ENCODE measurements at places on chromosomes 12 and 14.
A peak's percentile ranks its signal among the peaks of the same experiment; 100 is the strongest.

GRCh38 chr12:109729801-109730200 is 16.2 kb downstream of the FAM222A start:
- no peak for DNase-seq

GRCh38 chr14:39266525-39266870 is 32.8 kb downstream of the MIA2 start:
- DNase-seq = no peak

GRCh38 chr12:71626098-71626497 is 37.5 kb downstream of the ZFC3H1 start:
- no peak for DNase-seq

- no peak for DNase-seq
Measured at GRCh38 chr12:57896115-57896433, 45.3 kb upstream of the ATP23 start.

- DNase-seq = no peak
Measured at GRCh38 chr14:101120641-101121507, 217.4 kb upstream of the RTL1 start.

- DNase-seq = no peak
Measured at GRCh38 chr14:22836301-22837113, at the start of gene MMP14. TSS of gene MMP14 (plus strand) at chr14:22836585. CDS start at chr14:22836818, 233 bp downstream.

DNA sequence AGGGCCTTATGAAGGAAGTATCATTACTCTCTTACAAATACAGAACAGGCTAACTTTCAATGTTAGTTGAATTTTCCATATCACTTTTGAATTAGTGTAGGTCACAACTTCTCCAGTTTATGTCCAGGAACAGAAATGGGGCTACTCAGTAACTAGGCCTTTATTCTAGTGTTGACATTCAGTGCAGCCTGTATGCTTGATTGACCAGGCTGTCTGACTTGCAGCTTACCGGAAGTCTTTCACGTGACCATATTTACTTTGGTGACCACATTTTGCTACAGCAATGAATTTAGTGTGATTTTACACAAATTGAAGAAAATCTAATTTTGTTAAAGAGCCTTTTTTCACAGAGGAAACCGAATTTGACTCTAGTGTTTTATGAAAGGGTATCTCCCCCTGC is 12.4 kb downstream of the MTERF2 start:
- no peak for DNase-seq

GRCh38 chr14:31937730-31938346 is 139.3 kb upstream of the ARHGAP5 start:
- DNase-seq = peak; percentile 64

DNA sequence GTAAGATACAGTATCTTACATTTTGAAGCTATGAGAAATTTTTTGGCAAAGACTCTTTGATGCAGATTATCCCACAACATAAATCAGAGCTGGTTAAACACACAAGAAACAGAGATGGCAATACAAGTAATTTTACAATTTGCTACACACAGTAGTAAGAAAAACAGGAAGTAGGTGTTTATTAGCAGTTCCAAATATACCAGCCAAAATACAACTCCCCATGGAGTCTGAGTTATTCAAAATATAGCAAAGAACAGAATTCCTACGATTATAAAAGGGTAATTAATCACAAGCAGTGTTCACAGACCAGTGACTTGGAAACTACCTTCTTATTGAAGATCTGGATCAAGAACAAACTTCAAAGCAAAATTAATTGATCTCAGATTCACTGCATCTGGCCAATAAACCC is 83.9 kb downstream of the BMP4 start:
- DNase-seq = no peak

GRCh38 chr14:54882521-54882920 is 20.1 kb downstream of the GCH1 start:
- no peak for DNase-seq

DNA sequence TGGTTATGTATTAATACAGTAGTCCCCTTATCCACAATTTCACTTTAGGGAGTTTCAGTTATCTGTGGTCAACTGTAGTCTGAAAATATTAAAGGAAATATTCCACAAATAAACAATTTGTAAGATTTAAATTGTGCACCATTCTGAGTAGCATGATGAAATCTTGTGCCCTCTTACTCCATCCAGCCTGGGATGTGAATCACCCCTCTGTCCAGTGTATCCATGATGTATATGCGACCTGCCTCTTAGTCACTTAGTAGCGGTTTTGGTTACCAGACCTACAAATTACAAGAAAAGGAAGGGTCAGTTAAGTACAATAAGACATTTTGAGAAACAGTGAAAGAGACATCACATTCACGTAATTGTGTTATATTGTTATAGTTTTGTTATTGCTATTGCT is 39.9 kb upstream of the MDGA2 start:
- DNase-seq = no peak

DNA sequence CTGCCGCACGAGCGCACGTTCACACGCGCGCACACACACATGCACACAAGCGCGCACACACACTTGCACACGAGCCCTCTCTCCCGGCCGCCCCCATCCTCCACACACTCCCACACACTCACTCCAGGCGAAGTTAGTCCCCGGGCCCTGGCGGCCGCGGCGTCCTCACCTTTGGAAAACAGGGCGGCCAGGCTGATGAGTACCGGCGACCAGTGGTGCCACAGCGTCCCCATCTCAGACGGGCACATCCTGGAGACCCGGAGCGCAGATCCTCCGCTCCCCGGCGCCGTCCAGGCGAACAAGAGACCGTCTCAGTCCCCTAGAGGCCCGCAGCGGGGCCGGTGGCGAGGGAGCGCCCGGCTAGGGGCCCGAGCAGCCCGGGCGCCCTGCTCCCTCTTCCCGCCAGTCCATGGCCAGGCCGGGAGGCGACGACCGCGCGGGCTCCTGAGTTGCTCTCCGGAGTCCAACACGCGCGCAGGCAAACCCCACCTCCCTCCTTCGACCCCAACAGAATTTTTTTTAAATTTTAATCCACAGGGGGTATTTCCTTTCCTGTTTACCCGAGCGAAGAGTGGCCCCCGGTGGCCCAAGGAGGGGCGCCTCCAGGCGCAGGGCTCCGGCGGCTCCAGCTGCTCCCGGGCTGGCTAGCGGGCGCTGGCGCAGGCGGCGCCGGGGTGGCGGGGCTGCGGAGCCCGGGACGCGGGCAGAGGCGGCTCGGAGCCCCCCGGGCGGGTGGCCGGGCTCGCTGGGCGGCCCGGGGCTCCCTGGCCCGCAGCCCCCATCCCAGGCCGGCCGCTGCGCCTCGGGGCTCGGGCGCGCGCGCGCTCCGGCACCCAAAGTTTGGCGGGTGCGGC is 506 bp downstream of the TMEM132D start:
- no peak for DNase-seq

DNA sequence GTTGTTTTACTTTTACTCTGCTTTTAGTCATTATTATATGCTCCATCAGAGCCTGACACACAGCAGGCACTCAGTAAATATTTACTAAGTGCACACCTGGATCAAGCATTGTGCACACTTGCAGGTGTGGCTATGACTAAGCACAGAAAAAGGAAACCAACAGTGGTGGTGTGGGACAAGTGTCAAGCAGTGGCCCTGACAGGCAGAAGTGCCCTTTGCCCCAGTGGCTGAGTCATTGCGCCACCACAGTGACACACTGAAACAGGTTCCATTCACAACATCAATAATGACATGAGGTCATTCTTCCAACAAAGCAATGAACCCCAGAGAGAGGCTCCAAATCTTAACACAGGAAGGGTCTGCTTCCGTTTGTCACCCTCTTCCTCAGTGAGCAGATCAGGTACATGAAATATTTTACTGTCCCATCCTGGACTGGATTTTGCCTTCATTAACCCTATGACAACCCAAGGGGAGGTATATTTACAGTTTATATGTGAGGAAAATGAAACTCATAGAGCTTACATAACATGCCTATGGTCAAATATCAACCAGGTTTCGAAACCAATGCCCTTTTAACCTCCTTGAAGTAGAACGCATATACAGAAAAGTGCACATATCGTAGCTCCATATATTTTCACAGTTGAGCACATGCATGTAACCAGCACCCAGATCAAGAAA is 82.6 kb upstream of the GTF2A1 start:
- DNase-seq = peak; percentile 6

DNA sequence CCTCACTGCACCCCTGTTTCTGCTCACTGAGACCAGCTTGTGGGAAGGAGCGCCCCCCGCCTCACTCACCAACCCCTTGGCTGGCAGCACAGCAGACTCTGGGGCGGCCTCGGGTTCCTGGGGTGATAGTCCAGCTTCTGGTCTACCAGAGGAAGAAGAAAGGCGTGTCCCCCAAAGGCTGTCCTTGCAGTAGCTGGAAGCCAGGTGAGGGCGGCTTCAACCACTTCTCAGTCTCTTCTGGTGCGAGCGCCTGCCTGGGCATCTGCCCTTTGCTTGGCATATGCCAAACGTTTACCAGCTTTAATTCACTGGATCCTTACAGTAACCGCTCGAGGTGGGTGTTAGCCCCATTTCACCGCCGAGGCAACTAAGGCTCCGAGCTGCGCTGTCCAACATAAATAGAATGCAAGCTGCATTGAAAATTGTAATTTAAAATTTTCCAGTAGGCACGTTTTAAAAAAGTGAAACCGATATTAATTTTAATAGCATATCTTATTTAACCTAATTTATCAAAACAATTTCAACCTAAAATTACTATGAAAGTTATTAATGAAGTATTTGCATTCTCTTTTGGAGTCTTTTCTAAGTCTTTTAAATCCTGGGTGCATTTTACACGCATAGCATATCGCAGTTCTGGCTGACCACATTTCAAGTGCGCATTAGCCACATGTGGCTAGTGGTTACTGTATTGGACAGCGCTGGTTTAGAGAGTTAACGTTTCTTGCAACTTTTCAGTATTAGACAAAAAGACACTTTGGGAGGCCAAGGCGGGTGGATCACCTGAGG is 872 bp downstream of the FAM177A1 start:
- DNase-seq = peak; percentile 46

GRCh38 chr12:11166300-11166699 is 4.7 kb upstream of the SMIM10L1 start:
- DNase-seq = no peak

GRCh38 chr12:21940549-21941505 is at the start of gene ABCC9:
TSS of gene ABCC9 (minus strand) at chr12:21941426. CDS start at chr12:21936674, 4,752 bp downstream.
- DNase-seq = no peak

DNA sequence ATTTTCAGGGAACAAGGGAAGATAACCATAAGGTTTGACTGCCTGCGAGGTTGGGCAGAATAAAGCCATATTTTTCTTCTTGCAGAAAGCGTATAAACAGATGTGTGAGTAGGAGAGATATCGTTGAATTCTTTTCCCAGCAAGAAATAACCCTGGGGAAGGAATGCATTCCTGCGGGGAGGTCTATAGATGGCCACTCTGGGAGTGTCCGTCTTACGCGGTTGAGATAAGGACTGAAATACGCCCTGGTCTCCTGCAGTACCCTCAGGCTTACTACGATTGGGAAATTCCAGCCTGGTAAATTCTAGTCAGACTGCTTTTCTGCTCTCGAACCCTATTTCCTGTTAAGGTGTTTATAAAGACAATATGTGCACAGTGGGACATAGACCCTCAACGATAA is 225.0 kb downstream of the LRIG3 start:
- no peak for DNase-seq

GRCh38 chr14:104908303-104908702 is 16.4 kb upstream of the PLD4 start:
- DNase-seq = no peak

DNA sequence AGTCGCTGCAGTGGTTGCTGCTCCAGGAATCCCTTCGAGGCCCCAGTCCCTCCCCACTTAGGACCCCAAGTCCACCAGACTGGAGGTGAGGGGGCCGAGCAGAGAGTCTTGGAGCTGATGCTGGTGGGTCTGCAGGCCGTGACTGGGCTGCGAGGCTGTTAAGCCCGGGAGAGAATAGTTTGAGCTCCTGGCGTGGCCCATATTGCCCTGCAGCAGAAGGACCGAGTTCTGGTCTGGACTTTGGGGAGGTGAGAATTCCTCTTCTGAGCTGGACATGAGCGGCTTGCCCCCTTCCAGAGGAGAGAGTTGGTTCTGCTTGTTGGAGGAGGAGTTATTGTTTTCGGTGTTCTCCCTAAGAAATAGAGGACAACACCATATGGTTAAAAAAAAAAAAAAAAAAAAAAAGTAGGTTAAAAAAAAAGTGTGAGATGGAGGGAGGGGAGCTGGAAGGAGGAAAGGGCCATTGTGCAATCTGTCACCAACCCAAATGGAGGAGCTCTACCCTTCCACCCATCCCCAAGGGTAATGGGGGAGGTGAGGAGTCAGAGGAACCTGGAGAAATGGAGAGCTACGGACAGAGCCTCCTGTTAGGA is 3.0 kb downstream of the SIX1 start:
- DNase-seq = no peak

GRCh38 chr12:69338936-69339335 is 9.2 kb upstream of the LYZ start:
- DNase-seq = no peak

DNA sequence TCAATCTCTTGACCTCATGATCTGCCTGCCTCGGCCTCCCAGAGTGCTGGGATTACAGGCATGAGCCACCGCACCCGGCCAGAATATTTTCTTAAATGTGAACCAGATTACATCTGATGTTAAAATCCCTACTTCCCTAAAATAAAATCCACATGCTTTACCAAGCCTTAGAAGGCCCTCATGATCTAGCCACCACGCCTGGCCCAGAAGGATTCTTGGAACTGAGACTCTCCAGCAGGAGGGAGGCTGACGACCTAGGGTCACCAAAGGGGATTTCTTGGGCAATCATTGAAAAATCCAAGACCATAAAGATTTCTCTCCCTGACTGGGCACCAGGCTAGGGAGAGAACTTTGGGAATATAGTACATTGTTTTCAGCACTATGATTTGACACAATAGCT is 25.2 kb upstream of the RASSF3 start:
- no peak for DNase-seq

- no peak for DNase-seq
Measured at GRCh38 chr12:78088391-78088832, 257.7 kb downstream of the NAV3 start.

- no peak for DNase-seq
Measured at GRCh38 chr14:99472937-99473336, 7.7 kb downstream of the SETD3 start.

DNA sequence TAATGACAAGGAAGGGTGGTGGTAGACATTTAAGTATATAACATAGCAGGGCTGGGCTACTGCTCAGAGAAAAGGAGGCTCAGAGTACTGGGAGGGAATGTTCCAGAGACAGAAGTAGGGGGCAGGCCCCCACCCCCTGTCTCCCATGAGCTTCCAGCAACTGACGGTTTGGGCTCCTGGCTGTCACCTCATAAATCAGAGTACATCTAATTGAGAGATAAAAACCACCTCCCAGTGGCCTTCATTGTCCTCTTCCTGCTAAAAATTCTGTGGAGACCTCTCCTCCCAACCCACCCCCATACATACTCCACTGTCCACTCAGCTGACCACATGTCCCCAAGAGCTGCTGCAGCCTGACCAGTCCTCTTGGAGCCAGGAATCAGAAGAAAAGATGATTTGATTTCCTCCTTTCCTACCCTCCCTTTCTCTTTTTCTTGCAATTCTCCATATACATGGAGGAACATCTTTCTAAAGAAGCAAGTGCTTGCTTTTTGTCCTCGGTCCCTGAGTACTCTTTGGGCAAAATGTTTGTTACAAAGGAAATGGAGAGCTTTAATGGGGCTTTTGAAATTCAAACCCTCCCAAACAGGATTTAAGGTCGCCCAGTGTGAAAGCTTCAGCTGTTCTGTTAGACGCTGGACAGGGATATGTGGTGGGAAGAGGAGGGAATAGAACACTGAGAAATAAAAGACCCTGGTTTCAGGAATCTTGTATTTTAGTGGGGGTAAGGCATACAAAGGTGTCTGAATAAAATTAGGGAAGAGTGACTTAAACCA is 16.4 kb upstream of the KCNA5 start:
- no peak for DNase-seq

Measured in CD4-positive, alpha-beta T cell treated with Interleukin-15 for 4 hours (primary cell).